ENCODE measurements at places on chromosomes 5 and 9.

GRCh38 chr5:39713250-39713916 lies 288.6 kb upstream of the DAB2 start:
- DNase-seq, result no peak

DNA sequence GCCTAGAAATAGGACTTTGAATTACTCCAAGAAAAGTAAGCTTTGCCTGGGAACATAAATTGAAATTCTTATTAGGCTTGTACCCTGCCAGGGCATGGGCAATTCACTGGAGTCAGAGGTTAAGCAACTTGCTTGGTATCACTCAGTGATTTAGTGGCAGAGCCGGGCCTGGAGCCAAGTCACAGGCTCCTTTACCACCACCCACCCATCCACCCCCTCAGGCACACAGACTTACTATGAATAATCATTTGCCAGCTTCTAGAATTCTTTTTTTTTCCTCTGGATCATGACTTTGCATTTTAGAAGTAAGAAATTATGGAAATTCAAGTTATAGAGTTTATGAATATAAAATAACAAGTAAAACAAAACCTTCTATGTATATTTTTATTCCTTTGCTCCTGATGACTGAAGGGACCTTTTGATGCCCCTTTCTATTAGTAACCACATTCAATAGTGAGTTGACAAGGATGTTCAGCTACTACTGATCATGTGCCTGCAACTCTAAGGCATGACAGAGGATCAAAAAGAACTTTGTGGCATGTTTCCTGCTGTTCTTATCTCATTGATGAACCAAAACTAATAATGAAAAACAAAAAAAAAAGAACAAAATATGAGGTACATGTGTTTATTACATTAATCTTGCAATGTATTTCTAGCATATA lies 614.7 kb downstream of the TLR4 start:
- DNase-seq, result no peak

DNA sequence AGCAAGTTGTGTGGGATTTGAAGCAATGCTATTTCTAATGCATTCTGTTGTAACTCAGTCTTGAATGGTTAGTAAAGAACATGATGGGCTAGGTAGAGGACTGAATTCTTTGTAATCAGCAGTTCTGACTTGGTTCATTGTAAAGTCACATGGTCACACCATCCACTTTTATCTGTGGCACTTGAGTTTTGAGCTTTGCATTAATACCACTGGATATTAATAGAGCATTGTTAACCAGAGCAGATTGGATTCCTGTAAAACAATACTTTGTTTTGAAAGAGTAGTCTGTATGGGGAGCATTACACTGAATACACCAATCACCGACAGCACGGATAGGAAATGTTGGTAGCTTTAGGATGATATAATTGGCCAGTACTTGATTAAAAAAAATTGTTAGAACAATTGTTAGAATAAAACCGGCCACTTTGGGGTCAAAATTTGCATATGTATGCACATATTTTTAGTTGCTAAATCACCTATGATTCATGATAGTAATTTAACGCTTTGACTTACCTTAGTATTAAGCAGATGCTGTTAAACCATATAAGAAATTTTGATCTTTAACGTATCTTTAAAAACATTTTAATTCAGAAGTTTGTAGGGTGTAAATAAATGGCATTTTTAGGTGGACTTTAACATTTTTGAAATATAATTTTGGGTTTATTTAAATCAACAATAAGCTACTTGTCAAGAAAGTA lies 17.4 kb downstream of the SLC12A2 start:
- DNase-seq, result no peak

DNA sequence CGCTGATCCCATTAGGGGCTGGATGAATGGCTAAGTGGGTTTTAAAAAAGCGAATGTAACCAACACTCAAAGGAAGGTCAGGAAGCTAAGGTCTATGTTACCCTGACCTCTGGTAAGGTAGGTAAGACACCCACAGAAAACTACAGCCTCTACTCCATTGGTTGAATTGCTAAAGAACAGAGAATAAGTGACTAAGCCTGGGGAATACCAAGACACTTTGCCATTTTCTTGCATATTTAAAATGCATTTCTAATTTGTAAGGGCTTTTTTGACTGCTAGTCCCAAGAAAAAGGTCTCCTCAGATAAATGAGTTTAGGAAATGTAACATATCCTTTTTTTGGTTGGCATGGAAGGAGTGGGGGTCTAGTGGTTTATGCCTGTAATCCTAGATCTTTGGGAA lies 368.7 kb downstream of the BNC2 start:
- DNase-seq, result no peak

DNA sequence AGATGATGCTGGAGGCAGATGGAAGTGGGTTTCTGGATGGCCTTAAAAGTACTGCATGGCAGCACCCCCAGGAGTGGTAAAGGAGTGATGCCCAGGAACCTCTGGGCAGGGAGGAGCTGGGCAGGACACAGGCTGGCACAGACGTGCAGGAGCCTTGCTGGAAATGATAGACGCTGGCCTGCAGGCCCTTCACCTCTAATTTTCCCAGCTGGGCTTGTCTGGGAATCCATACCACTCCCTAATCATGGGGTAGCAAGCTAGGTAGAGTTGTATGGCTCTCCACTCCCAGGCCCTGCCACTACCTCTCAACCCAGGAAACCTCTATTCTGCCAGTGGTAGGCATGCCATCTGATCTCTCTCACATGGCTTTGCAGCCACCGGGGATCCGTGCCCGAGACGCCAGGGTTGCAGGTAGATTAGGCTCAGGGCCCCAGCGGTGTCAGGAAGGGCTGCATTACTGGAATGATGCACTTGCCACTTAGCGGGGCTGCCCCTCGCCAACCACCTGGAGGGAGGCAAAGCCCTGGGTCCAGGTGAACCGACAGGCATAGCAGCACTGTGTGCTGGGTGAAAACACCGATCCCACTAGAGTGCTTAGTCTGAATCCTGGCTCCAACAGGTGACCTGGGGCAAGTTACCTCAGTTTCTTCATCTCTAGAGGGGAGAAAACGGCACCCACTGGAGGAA lies 79.6 kb upstream of the SLC25A51 start:
- no peak for DNase-seq

DNA sequence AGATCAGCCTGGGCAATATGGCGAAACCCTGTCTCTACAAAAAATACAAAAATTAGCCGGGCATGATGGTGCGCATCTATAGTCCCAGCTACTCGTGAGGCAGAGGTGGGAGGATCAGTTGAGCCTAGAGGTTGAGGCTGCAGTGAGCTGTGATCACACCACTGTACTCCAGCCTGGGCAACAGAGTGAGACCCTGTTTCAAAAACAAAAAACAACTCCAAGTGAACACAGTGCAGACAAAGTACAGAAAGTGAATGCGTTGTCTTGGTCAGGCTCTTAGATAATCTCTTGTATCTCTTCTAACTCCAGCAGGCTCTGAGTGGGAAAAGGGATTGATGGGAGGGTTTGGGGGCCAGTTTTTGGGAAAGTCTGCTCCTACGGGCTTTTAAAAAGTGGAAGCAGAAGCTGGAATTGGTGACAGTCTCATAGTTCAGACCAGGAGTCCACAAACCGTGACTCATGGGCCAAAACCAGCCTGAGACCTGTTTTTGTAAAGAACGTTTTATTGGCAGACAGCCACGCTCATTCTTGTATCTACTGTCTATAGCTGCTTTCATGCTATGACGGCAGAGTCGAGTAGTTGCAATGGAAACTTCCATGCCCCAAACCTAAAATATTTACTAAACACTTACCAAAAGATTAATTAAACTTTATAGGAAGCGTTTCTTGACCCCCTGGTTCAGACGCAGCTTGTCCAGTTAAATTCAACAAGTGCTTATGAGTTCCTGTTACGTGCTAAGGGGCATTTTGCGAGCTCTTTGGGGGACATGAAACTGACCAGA lies 32.9 kb downstream of the NDST1 start:
- DNase-seq, result no peak

- no peak for DNase-seq
These were observed 77.9 kb upstream of the MVB12B start for GRCh38 chr9:126248680-126249079.

DNA sequence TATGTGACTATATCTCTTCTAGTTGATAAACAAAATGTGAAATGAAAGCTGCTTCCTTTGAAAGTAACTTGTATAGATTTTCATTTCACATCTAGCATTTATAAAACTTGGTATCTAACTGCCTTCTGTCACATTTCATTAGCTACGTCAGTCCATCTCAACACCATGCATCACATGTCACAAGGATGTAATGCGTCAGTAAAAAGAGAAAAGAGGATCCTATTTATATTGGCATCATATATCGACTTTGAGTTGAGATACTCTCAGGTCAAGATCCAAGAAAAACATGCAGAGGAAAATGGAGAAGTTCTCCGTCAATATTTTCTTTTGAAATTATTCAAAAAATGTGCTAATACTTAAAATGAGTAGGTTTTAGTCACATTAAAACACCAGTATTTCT lies 1211.2 kb downstream of the EFNA5 start:
- no peak for DNase-seq

DNA sequence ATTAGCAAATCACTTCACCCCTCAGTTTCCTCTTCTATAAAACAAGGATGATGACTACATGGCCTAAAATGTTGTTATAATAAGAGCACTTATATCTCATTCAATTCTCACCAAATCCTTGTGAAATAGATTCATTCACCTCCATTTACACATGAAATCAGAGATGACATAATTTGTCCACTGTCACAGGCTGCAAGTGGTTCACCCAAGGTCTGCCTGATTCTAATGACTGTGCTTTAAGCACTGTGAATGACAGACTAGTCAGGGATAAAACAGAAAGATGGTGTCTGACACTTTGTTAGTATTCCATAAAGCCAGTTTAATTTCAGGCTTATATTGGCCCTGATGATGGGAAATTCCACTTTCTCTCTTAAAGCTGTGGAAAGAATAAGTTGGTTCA lies 209.5 kb downstream of the MAPKAP1 start:
- no peak for DNase-seq

- no peak for DNase-seq
These were observed 233.3 kb downstream of the GAS1 start for GRCh38 chr9:86713970-86714369.

DNA sequence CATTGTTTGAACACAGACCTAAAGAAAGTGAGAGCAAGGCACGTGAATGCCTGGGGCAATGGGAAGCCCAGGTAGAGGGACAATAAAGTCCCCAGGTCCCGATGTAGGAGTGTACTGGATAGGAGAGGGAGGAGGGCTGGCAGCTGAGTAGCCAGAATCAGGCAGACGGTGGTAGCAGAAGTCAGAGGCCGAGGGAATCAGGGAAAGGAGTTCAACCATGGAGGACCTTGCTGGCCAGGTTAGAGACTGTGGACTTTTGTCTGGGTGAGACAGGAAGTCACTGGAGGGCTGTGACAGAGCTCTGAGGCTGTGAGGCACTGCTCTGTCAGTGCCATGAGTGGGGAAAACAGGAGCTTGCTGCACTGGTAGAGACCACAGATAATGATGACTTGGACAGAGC lies 248.2 kb downstream of the EFNA5 start:
- no peak for DNase-seq

- DNase-seq, result peak; percentile 42
These were observed 1.2 kb downstream of the N4BP3 start for GRCh38 chr5:178114325-178115135.

GRCh38 chr5:80540691-80541090 lies 29.4 kb downstream of the ANKRD34B start:
- DNase-seq, result no peak

- DNase-seq, result no peak
These were observed 34.4 kb downstream of the FEM1C start for GRCh38 chr5:115510145-115510645.

GRCh38 chr5:7347377-7347776 lies 48.6 kb upstream of the ADCY2 start:
- DNase-seq, result no peak

DNA sequence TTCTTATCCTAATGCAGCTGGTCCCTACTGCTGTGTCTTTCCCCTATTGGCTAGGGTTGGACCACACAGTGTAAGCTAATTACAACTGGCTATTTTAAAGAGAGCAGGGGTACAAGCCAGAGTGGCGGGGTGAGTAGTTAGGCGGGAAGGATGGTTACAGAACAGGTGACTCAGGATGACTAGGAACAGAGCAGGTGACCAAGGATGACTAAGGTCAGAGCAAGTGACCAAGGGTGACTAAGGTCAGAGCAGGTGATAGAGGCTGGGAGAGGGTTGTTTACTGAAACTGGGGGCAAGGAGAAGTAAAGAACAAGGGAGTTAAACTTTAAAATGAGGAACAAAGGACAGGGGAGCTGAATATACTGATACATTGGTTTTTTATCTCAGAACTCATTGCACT lies 125.4 kb downstream of the PTTG1 start:
- DNase-seq, result no peak

GRCh38 chr5:125408448-125409233 lies 662.2 kb upstream of the ZNF608 start:
- no peak for DNase-seq

DNA sequence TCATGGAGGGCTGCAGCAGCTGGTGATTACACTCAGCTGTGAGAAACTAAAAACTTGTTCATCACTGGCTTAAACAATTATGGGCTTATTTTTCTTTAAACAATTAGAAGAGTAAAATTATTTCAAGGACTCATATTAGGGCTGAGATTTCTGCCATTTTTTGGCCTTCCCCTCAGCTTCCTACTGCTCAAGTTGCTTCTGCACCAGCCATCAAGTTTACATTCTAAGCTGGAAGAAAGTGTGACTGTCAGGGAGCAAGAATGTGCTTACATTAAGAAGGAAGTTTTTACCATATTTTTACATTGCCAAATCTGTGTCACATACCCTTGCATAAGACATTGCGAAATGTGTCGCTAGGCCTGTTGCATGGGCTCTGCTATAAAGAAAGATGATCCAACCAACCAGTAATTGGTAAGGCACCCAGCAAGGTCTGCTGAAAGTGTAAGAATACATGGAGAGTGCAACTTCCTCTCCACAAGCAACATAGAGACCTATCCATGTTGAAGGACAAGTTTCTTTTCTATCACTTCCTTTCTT lies 260.3 kb upstream of the CDH10 start:
- no peak for DNase-seq

DNA sequence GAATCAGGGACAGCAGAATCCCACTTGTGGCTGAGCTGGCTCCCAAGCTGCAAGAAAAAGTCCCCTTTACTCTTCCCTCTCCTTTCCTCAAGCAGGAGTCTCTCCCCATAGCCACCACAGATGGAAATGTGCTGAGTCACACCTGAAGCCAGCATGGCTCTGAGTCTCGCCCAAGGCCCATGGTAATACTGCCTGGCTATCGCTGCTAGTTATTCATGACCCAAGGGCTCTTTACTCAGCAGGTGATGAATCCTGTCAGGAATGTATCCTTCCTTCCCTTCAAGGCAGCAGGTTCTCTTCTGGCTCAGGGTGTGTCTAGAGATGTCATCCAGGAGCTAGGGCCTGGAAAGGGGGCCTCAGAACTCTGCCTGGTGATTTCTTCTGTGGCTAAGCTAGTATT lies 403.3 kb upstream of the PTPRD start:
- DNase-seq, result no peak

GRCh38 chr9:129005336-129005997 lies 22.7 kb downstream of the SH3GLB2 start:
- DNase-seq, result no peak

DNA sequence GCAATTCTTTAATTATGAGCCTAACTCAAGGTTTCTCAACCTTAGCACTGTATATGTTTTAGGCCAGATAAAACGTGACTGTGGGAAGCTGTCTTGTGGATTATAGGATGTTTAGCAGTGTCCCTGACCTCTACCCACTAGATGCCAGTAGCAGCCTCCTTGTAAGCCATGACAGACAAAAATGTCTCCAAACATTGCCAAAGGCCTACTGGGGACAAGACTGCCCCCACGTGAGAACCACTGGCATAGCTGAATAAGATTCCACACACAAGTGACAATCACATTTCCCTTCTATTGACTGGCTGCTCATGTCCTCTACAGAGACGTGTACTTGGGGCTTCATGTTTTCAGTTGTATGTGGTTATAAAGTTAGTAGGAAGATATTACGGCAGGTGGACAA lies 55.4 kb downstream of the GOLM1 start:
- DNase-seq, result no peak

GRCh38 chr9:90300611-90301276 lies 341.9 kb downstream of the DIRAS2 start:
- no peak for DNase-seq
